EL (cell line): ENCODE measurements at places on chromosomes 12 and 14.

DNA sequence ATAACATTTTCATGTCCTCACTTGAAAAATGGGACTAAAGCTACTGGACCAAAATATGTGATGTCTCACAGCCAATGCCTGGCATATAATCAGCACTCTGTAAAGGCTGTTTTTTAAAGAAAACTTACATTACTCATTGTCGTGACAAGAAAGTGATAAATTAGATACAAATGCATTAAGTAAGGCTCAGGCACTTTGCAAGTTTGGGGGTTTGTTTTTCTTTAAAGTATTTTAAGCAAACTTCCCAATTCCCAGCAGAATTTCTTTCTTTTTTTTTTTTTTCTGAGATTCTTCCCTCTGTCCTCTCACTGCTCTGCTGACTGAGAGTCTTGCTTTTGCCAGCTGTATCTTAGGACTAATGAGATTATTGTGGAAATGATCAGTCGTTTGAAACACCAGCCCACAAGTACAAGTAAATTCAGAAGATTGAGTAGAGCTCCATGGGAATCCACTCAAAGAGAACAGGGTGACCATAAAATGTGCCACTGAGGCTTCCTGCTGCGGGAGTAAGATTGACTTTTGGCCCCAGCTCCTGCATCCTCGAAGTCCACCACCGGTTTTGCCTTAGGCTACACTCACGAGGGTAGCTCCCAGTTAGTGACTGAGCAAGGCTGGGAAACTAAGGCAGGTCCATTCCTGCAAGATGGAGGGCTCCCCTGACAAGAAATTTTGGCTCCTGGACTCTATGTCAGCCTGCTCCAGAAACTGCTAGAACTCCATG lies 82.8 kb downstream of the TMTC1 start:
- no peak for DNase-seq

- no peak for DNase-seq
Observed at GRCh38 chr14:103679351-103679750, 35.9 kb downstream of the XRCC3 start.

- peak; percentile 43 for DNase-seq
Observed at GRCh38 chr12:100229876-100230275, 29.3 kb downstream of the ACTR6 start.

- DNase-seq = no peak
Observed at GRCh38 chr12:53208877-53209463, 1.9 kb upstream of the ITGB7 start.

DNA sequence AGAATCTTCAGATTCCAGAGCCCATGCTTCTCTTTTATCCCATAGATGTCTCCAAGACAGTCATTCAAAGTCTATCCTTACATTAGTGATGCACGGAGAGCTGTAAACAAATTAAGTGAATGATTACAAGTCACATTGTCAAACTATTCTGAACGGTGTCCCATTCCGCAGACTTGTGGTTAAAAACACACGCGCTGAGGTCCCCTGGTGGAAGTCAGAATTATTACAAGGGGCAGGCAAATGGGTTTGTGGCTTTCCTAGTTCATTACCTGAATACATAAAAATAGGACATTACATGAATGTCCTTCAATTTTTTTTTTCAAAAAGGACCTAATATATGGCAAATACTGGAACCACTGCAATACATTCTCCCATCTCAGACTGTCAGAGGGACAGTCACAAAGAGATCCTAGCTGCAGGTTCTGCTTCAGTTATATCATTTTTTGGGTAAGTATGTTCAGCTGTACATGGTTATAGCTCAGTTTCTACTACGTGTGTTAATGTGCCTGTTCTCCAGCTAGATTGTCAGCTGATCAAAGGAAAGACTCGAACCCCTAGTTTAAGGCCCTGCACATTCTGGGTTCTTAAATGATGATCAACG lies 53.1 kb upstream of the STON2 start:
- DNase-seq = peak; percentile 45

- no peak for DNase-seq
Observed at GRCh38 chr14:89368490-89369477, 48.2 kb downstream of the FOXN3 start.

DNA sequence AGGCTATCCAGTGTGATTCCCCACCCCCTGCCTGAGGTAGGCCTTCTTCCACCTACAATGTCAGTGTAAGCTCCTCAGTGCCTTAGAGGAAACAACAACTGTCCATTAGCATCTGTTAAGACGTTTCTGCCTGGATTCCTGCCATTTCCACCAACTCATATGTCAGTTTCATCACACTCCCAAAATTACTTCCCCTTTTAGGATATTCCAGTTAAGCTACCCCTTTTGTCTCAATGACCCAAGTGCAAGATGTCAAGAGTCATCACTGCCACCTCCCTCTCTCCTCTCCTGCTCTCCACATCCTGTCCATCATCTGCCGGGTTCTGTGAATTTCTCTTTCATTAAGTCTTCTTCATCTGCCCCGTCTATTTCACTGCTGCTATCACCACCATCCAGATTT lies 189.4 kb downstream of the DPF3 start:
- no peak for DNase-seq

DNA sequence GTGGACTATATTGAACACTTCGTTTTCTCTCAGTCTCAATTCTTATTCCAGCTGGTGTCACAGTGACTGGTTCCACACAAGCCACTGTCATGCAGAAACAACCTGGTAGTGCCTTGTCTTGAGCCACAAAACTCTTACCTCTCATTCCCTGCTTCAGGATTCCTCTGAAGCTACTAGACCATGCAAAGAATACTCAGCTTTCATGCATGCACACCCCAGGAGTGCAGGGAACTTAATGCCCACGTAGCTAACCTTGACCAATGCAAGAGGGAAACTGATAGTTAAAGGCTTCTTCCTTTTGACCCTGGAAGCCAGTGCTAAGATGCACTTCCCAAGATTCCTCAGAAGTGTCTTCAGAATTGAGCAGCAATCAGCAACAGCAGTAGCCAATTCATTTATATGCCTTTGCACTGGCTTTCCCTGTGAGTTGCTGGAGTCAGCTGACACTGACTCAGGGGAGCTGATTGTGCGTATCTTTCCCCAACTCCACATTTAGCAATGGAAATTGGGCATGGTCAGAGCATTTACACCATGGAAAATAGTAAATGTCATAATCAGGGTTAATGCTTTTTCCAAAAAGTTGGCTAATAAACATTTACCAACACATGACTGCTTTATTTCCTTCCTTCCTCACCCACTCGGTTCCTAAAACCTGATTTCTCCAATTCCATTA lies 113.6 kb upstream of the SLC35F4 start:
- DNase-seq = no peak

DNA sequence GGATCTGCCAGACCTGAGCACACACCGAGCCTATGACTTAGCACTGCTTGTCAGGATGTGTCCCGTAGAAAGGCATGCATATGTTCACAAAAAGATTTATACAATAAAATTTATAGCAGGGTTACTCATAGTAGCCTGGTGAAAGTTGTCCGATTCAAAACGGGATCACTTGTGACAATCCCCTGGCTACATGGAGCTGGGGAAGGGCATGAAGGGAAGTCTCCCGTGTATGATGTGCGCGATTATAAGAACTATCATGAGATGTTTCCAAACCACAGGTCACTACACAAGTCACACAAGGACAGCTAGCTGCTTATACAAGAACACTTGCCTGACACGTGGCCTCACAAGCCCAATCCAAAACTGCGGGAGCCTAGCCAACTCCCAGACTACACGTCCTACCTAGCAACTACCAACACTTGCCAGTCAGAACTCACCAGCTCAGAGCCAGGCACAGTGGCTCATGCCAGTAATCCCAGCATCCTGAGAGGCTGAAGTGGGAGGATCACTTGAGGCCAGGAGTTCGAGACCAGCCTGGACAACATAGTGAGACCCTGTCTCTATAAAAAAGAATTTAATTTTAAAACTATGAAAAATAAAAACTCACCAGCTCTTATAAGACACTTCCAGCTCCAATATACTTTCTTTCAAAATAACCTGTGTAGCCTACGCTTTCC lies 7.5 kb upstream of the CDCA4 start:
- DNase-seq = peak; percentile 40

GRCh38 chr14:36664322-36665193 lies 2.9 kb downstream of the PAX9 start:
- no peak for DNase-seq

DNA sequence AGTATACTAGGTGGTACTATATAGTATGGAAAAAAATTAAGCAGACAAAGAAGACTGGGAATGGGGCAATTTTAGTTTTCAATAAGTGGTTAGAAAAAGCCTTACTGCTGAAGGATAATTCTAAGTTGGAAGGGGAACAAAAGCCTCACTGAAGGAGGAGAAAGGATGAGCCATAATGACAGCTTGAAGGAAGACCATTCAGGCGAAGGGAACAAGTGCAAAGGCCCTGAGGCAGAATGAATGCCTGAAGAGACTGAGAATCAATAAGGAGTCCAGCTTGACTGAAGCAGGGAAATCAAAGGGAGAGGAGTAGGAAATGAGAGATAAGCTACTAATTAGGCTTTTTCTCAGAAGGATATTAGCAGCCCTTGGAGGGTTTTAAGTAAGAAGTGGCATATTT lies 28.5 kb downstream of the PPP1R13B start:
- DNase-seq = no peak

DNA sequence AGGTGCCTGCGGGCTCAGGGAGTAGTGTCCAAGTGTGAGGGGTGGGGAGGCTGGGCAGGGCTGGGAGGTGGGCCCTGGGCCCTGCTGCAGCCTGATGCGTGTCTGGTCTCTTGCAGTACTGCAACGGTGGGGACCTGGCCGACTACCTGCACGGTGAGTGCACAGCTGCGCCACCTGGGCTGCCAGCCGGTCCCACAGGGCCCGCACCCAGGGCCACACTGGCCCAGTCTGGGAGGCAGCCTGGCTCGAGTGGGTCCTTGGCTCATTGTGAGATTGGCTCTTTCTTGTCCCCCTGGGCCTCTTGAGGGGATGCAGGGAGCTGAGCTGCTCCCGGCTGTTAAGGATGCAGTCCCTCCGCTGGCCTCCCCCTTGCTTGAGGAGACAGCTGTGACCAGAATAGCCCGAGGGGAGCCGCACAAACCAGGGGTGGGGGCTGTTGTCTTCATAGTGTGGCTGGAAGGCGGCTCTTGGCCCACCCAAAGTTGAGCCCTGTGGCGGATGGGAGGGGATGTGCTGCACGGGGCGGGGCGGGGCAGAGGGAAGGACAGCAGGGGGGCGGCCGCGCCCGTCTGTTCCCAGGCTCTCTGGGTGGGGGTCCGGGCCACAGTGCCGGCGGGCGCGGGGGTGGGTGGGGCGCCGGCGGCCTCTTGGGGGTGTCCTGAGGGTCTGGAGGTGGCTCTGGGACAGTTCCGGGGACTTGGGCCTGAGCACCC lies 13.1 kb downstream of the ULK1 start:
- DNase-seq = no peak

DNA sequence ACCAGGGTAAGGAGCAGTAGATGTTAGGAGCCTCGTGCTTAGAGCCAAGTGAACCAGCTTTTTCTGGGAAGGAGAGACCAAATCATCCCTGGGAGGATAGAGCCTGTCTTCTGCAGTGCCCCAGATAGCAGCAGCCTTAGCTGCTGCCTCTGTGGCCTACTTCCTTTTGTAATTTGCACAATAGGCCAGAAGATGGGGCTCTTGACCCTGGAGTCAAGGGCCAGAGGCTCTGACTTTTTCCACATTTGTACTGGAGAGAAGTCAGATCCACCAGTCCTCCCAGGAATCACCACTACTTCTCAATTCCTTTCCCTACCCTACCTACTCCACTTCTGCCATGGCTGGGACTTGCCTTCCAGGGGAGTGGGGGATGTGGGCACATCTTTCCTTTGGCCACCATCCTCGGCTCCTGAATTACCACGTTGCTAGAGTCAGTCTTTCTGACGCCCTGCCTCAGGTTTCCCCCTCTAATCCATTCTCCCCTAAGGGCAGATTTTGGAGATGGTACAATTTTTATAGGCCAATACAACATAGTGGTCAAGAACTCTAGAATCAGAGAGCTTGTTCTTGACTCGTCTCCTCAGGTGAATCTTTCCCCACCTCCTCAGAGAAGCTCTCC lies 3.3 kb upstream of the SLC4A8 start:
- DNase-seq = peak; percentile 76

- no peak for DNase-seq
Observed at GRCh38 chr12:14387219-14387871, 21.9 kb downstream of the ATF7IP start.

GRCh38 chr12:6099316-6099715 lies 25.2 kb downstream of the VWF start:
- DNase-seq = no peak

- DNase-seq = no peak
Observed at GRCh38 chr12:32151086-32151485, 44.4 kb downstream of the BICD1 start.

GRCh38 chr12:79887890-79888289 lies 47.0 kb downstream of the PPP1R12A start:
- DNase-seq = no peak

DNA sequence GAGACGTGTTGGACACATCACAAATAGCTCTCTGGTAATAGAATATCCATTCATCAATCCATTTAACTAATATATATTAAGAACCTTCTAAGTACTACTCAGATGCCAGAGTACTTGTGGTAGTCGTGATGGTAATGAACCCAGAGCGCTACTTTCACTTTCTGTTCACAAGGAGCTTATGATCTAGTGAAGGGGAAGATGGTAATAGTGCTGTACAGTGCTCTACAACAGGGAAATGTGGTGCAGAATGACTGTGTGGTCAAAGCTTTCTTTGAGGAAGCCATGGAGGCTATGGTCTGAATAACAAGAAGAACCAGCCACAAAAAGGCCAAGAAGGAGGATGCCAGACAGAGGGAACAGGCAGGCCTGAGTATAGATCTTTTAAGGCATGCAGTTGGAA lies 212.0 kb downstream of the PTPRO start:
- peak; percentile 40 for DNase-seq

DNA sequence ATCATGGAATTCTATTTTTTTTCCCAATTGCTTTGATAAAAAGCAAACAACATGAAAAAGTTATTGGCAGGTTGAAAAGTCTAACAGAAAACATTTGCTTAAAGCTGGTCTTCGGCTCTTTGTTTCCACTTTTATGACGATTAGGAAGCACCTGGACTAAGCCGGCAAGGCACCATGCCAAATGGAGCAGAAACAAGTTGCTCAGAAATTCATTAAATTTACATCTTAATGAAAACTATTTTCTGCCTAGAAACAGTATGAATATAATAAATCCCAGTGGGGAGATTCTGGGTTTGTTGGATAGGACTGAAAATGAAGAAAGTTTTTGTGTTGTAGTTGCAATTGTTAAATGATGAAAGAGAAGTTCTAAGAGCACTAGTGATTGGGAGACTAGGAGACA lies 51.4 kb upstream of the OR9K2 start:
- no peak for DNase-seq

DNA sequence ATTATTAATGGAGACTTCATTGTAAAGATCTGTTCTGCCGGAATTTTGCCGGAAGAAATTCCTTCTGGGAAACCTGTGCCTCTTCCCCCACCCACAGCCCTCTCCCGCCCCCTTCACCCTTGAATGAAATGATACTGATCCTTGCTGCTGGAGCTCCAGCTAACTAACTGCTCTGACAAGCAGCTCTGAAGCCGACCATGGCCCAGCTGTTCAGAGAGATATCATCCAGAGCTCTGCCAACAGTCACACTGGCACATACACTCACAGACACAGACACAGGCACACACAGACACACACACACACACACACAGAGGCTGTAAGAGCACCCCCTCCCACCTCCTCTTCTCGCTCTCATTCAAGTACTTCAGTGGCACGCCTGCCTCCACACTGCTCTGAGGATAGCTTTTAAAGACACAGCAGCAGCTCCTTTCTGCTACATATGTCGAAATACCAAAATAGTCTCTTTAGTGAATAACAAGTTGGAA lies 88.6 kb downstream of the R3HDM2 start:
- DNase-seq = no peak

- DNase-seq = peak; percentile 45
Observed at GRCh38 chr12:120640861-120641833, 721 bp downstream of the CABP1 start.

GRCh38 chr12:41923351-41923750 lies 221.3 kb downstream of the GXYLT1 start:
- DNase-seq = no peak
